ENCODE measurements at places on chromosomes 6 and 20.

DNA sequence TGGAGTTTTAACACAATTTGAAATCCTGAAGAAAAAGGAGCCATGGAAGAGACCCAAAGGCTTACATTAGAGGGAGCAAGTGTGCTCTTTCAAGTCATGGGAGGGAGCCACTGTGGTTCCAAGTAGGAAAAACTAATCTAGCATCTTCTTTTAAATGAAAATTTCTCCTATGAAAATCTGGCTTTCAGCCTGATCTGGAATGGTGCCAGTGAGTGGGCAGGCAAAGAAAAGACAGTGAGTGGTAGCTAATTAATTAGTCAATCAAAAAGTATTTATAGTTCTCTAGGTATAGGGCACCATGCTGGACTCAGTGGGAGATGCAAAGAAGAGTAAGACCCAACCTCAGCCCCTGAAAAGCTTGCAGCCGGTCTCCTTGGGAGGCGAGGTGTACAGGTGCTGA, 21.9 kb downstream of the CAP2 start:
- DNase-seq: no peak

GRCh38 chr6:124073820-124074587, 270.3 kb downstream of the NKAIN2 start:
- no peak for DNase-seq

DNA sequence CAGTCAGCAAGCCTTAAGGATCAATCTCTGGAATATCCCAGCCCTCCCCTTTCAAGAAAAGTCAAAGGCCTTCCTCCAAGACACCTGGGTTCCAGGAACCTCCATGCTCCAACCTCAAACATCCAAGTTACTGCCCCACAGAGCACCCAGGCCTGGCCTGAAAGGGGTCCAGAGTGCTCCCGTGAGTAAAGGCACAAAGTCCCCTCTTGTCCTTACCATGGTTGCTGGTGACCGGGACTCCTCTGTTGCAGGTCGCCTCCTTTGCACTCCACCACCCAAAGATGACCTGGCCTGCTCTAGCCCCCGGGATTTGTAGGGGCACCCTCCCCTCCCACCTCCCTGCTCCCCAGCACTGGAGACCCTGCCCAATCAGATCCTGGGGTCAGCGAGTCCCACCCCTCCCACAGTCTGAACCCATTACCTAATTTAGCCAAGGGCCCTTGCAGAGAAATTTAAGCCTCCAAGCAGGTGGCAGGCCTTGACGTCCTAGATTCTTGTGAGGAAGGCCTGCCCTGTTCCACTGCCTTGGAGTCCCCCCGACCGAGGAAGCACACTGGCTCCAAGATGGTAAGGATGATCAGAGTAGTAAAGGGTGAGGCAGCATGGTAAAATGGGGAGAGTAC, at the start of gene TNNC2:
TSS of gene TNNC2 (minus strand) at position 283 of the 623 bp plus-strand sequence. CDS start at position 219, 64 bp downstream.
- no peak for DNase-seq

DNA sequence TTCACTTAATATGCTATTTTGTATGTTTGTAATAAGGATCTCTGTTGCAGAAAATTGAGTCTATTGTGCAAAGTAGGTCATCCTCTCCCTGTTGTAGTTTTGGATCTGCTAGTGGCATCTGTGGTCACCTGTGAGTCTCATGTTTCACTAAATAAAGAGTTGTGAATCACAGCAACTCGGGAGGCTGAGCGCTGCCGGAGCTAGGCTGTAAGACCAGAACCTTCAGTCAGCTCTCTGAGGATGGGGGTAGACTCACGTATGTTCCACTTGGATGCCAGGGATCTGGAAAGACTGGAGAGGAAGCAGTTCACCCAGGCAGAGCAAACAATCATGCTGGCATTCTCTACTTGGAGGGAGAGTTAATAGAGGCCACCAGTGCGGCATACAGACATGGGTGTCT, 187.3 kb upstream of the FOXA2 start:
- no peak for DNase-seq

DNA sequence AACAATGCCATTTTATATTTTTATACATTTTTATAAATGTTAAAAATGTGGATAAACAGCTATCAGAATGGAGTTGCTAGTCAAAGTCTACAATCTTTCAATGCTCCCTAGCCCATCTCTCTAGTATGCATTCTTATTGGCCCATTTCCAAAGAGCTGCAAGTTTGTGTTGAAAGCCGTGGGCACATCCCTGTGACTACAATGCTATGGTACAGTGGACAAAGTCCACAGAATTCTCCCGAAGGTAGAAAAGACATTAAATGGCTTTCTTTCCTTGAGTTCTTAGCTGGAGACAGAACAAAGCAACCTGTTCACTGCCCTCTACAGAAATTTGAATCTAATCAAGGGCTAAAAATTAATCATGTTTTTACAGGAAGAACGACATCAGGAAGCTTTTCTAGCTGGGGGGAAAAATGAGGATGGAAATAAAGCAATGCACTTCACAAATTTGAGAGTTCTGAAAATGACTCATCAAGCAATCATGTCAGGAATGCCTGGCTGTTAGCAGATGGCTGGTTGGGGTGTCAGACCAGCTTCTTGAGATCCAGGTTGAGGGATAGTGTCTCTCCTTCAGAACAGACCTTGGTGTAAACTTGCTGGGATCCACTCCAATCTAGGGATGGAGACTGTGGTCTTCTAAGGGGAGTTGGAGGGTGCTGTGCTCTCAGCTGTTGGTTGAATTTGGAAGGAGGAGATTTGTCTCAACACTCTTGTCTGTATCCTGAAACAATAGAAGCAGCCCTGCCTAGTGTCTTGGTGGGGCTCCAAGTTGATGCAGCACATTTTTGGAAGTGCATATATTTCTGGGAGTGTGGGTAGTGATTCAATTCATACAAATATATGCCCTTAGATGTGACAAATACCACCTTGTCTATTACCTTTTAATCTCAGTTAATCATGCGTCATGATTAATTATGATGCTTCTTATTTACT, 143.4 kb upstream of the PHACTR1 start:
- no peak for DNase-seq

DNA sequence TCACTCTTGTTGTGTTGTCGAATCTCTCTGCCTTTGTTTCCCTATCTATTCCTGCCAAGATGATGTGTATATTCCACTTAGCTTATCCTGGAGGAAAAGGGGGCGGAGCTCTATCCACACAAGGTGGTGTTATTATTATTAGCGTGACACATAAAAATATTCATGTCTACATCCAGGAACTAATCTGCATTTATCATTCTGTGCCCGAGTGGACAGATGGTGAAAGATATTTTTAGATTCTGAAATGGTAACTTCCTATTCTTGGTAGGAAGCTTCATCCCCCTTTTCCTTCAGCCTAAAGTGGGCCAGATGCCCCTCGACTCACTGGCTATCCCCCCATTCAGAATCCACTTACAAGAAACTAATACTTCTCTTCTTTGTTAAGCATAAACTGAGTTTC, 2.0 kb downstream of the XKR7 start:
- DNase-seq: no peak

DNA sequence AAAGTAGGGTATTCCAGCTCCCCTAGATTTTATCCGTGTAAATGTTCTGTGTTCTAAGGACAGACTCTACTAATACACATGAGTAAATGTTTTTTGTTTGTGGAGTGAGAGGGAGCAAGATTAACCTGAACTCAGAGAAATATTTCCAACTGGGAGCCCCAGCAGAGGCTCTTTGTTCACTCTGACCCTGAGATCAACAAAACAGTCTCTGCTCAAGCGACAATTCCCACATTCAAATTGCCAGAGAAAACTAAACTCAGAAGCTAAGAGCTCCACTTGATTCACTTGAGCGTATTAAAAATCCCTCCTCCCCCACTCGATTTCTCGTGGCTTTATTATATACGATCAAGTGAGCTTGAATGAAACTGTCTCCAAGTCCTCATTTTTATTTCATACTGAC, 413.9 kb upstream of the JARID2 start:
- DNase-seq: no peak

DNA sequence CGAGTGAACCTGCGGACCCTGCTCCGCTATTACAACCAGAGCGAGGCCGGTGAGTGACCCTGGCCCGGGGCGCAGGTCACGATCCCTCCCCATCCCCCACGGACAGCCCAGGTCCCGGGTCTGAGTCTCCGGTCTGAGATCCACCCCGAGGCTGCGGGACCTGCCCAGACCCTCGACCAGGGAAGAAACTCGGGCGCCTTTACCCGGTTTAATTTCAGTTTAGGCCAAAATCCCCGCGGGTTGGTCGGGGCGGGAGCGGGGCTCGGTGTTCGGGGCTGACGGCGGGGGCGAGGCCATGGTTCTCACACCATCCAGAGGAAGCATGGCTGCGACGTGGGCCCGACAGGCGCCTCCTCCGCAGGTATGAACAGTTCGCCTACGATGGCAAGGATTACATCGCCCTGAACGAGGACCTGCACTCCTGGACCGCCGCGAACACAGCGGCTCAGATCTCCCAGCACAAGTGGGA, 46.9 kb upstream of the TRIM26 start:
- DNase-seq: no peak

DNA sequence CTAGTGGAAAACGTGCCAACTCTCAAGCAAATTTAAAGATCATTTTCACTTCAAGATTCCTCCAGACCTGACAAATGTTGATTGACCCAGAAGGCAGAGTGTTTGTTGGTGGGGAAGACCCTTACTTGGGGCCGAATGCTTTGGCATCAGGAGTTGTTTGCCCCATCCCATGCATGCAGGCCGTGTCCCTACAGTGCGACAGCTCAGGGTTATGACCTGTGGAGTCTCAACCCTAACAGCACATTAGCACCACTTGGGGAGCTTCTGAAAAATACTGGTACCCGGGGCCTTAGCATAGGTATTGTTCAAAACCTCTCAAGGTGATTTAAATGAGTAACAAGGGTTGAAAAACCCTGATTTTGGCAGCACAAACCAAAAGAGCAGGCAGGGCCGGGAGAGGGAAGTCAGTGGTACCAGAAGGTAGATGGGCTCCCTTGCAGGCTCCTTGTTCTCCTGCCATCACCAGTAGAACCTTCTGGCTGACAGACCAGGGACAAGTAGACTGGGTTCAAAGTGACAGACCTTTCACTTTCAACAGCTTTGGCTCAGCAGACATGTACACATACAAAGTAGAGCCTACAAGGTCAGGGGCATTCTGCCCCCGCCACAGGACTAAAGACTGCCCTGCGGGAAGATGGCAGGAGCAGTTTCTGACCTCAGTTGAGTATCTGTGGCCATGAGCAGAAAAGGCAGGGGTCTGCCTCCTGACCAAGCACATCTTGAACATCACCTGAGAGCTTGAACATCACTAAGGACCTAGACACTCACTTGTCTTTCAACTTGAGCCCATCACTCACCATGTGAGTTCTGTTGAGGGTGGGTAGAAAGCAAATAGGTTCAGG, 39.6 kb downstream of the PLCG1 start:
- DNase-seq: no peak

DNA sequence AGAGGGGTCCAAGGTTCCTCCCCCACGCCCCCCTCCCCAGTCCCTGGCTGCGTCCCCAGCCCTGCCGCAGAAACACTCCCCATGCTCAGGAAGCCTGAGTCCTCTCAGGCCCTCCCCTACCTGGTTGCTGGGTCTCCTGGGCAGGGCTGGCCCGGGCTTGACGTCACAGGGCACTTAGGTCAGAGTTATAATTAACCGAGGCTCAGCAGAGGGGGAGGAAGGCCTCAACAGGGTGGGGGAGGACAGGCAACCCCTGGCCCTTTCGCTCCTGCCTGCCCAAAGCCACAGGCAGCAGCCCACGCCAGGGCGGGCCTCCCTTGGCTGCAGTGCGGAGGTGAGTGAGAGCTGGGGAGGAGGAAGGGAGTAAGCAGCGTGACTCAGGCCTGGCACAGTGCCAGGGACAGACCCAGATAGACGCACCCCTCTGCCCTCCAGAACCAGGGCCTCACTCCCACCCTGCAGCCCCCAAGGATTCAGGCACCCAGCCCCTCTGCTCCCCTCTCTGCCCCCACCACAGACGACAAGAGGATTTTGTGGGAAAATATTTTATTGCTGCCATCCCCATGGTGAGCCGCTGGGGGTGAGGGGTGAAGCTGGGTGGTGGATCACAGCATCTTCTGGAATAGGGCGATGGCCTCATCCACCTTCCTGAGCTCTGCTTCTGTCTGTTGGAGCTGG, at the start of gene VWA7:
TSS of gene VWA7 (minus strand) at position 340 of the 678 bp plus-strand sequence. CDS start 549 bp downstream, outside the sequence.
- DNase-seq: peak; percentile 98

DNA sequence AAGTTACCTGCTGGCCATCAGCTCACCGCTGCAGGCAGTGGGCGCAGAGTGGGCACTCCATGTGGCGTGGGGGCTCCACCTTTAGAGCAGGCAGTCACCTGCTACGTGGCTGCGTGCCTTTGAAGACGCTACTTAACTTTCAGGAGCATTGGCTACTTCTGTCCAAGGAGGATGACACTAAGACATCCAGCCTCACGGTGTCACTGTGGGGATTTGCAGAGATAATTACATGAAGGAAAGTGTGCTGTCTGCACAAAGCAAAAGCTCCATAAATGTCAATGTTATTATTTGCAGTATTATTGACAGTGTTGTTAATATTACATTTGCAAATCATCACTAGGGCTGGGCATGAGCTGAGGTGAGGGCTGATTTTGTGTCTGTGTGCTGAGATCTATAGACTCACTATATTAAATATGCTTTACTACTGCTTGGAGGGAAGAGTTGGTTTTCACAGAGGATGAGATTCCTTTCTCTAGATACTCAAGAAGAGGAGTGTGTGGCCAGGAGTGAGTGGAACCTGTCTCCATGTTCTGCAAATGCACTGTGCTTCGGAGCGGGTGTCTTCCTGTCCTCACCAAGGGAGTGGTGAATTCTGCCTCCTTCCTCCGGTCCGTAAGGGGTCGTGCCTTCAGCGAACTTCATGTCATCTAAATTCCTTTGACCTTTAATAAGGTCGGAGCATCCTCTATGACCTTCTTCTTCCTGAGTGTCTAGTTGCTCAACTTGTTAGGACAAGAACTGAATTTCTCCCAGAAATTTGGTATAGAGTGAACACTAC, 165.8 kb upstream of the SYNDIG1 start:
- no peak for DNase-seq

- no peak for DNase-seq
These were observed 382.5 kb downstream of the TAF4 start for GRCh38 chr20:61682996-61683681.

All from K562 (cell line).